ENCODE measurements at places on chromosomes 3 and 15.

DNA sequence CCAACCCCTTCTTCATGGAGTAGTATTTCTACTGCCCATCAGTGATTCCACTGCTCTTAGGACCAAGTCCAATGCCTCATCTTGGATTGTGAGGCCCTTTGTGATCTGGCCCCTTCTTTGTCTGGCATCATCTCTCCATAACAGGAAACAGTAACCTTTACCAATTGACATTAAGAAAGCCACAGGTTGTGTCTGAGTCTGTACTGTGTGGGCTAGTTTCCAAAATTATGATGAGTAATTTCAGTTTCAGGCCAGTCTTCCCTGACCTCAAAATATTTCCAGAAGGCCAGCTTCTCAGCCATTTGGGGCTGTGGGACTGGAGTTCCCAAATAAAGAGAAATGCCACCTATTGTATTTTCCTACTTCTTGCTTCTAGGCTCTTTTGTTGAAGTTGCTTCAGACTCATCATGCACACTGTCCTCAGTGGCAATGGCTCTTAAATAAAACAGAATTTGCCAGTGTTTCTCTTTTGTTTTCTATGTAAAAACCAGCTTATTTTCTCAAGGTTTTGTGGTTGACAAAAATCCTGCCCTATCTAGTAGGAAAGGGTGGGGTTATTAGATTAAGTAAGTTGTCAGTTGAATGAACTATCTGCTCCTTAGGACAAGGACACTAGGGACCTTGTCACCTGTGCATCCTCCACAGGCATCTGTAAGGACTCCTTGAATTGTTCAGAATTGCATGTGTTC lies 47.0 kb upstream of the ACKR4 start:
- no peak for DNase-seq

GRCh38 chr15:89975482-89976245 lies 25.5 kb upstream of the ZNF710 start:
- no peak for DNase-seq

GRCh38 chr3:79268422-79268821 lies 499.4 kb downstream of the ROBO1 start:
- no peak for DNase-seq

DNA sequence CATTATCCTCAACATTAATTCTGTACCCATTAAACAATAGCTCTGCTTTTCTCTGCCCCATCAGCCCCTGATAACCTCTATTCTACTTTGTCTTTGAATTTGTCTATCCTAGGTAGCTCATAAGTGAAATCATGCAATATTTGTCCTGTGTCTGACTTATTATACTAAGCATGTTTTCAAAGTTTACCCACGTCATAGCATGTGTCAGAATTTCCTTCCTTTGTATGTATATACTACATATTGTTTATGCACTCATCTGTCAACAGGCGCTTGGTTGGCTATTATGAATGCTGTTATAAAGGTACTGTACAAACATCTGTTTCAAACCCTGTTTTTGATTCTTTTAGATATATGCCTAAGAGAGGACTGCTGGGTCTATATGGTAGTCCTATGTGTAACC lies 18.2 kb downstream of the CSNK1G1 start:
- DNase-seq, result no peak

DNA sequence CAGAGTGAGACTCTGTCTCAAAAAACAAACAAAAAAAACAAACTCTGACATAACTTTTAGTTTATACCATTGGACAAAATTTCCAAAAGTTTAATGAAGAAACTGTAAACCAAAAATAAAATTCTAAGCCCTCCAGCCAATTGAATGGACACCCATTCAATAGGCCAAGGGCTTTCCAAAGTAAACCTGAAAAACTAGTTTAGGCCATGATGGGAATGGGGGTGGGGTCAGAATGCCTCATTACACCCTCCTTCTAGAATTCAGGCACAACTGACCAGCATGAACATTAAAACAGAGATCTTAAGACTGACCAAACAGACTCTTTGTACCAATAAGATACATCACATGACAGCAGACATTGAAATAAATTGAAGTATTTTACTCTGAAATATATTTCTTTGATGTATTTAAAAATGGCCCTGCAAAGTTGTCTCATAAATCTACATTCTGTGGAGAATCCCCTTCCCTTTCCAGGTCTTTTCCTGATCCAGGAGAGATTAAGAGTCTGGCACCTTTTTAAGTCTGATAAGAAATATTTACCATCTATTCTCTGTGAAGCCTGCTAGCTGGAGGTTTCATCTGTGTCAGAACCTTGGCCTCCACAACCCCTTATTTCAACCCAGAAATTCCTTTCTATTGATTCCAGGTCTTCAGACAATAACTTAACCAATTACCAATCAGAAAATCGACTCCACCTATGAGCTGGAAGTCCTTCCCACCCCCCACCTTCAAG lies 15.7 kb downstream of the THOC7 start:
- no peak for DNase-seq

- DNase-seq, result no peak
Measured at GRCh38 chr15:66124651-66125050, 128.9 kb downstream of the MEGF11 start.

DNA sequence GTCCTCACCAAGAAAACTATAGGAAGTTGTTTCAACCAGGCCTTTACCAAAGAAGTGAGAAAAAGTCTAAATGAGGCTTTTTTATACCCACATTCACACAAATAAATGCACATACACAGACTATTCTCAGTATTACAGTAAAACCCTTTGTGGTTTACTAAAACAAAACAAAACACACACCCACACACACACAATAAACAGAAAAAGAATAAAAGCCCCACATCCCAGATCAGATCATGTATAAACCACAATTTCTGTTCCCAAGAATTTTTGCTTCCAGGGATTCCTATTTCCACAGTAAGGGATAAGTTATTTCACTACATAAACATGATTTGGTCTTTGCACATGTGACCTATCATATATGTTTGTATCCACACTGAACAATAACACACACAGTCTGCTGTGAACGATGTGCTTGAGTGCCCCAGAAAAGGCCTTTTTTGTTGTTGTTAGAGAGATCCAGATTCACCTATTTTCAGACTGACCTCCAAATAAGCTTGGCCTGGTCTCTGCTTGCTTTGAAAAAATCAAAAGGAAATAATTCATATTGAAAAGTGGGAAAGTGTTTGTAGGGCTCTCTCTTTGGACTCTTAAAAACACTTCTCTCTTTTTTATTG lies 283.4 kb upstream of the ATP11B start:
- DNase-seq, result no peak

DNA sequence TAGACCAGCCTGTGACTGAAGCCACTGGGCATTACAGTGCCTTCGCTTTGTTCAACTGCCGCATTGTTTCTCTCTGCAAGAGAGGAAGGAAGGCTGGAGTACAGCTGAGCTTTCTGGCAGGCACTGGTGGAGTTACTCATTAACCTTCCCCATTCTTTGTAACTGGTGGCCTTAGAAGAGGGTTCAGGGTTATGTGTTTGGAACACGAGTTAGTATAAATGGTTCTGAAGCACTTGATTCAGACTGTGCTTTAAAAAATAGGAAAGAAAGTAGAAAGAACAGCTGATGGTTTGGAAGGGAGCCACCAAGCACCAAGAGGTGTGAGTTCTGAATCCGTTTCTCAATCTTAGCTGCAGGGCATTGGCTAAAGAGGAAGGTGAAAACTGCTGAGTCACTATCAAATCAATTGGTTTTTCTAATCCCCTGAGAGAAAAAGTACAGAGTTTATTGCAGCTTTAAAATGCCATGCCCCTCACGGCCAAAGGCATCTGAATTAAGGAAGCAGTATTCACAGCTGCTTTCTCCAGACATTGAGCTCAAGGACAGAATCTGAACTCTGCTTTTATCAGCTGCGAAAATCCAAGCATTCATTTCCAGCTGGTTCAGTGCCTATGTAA lies 3.6 kb downstream of the HGD start:
- no peak for DNase-seq

- no peak for DNase-seq
Measured at GRCh38 chr3:170738766-170739165, 131.2 kb downstream of the RPL22L1 start.

DNA sequence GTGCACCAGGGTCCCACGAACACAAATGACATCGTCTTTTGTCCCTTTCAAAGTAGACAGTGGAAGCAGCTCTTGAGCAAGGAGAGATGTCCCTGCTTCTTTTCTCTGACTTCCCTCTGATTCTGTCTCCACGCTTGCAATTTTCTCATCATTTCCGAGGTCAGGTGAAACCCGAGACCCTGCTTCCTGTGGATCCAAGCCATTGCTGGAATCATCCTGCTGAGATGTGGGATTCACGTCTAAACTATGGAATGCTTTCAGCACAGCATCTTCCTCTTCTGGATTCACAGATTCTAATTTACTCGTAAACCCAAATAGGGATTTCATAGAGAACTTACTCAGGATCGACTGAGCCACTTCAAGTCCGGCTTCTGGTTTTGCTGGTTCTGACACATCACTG lies 127.1 kb downstream of the FMN1 start:
- DNase-seq, result no peak

GRCh38 chr15:37820380-37821128 lies 113.9 kb upstream of the TMCO5A start:
- no peak for DNase-seq

GRCh38 chr3:5188419-5189221 lies 1.1 kb downstream of the EDEM1 start:
- DNase-seq, result no peak

- DNase-seq, result no peak
Measured at GRCh38 chr15:93302080-93302765, 213.2 kb upstream of the RGMA start.

DNA sequence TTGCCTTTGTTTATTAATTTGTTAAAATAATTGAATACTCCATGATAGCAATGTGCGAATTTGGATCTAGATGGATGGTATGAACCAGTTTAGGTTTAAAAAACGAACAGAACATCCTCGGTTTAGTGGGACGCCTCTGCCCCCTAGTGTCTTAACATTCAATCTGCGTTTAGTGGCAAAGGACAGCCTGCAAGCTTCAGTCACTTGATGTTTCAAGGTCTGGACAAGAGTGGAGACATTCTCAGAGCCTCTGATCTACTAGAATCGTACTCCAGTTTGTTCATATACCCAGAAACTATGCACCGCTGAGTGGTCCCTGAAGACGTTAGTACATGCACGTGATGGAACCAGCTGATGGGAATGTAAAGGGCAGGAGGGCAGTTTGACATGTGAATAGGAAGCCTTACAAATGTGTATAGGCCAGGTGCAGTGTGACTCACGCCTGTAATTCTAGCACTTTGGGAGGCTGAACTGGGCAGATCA lies 17.8 kb upstream of the ATP13A4 start:
- peak; percentile 35 for DNase-seq

- DNase-seq, result no peak
Measured at GRCh38 chr15:82551646-82552247, 11.5 kb upstream of the RPS17 start.

- DNase-seq, result no peak
Measured at GRCh38 chr3:15331072-15331605, 1.2 kb downstream of the SH3BP5 start.

DNA sequence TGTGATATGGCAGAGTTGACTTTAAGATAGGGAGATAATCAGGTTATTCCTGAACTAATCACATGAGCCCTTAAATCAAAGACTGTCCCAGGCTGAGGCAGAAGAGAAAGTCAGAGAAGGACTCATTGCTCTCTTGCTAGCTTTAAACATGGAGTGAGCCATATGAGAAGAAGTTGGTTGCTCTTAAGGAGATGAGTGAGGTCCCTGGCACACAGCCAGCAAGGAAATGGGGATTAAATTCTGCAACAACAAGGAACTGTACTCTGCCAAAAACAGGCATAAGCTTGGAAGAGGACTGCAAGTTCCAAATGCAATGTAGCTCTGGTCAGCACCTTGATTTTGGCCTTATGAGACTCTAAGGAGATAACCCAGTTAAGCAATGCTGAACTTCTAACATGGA lies 457.0 kb downstream of the PLOD2 start:
- no peak for DNase-seq

GRCh38 chr15:100310041-100310405 lies 31.8 kb downstream of the ADAMTS17 start:
- DNase-seq, result no peak

GRCh38 chr15:65095747-65096104 lies 19.2 kb downstream of the KBTBD13 start:
- no peak for DNase-seq

DNA sequence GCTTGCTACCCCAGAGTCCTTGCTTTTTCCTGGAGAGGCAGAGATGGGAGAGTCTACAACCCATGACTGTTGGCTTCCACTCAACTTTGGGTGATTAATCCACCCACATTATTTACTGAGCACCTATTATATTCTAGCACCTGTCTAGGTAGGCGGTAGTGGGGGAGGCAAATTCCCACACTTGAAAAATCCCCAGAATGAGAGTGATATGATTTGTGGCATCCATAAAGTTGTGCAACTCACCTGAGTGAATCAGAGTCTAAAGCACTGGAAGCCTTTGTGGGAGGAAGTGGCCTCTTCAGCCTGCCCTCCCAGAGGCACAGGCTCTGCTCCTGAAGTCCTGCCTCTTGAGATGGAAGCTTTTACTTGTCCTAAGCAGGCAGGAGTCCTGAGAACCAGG lies 40.4 kb upstream of the CTNNB1 start:
- no peak for DNase-seq

DNA sequence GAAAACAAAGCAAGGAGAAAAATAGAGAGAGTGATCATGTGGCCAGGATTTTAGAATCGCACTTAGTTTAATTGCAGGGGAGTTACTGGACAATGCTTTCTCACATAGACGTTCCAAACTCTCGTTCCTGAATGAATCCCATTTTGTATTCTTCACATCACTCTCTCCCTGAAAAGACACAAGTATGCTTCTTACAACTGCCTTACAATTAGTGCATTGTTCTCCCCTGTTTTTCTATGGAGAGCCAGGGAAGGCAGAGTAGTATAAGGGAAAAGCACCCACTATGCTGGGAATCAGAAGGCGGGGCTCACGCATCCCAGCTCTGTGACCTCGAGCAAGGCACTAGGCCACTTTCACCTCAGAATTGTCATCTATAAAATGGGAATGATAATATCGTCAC lies 14.4 kb downstream of the TMOD2 start:
- DNase-seq, result no peak

DNA sequence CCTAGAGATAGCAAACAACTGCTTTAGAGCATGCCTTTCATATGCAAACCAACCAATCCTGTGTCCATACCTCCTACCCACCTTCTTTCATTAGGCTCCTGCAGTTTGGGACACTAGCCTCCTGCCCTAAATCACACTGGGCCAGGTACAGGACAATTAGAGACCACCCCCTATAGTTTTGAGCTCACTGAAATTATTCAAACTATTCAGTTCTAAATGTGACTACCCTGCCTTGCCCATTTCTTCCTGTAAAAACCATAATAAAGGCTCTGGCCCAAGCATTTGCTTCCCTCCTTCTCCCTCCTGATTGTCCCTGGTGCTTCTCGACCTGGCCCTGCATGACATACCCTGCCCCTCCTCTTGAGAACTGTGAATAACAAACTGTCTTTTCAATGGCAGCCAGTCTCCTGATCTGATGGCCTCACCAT lies 31.4 kb upstream of the LRIG1 start:
- DNase-seq, result no peak
